Activated effector memory CD4-positive, alpha-beta T cell treated with Interleukin-2 at 50 U/mL for 16 hours (primary cell): ENCODE measurements at places on chromosomes 7 and 10.

- no peak for DNase-seq
Measured at GRCh38 chr7:134470864-134471263, 12.0 kb upstream of the AKR1B1 start.

DNA sequence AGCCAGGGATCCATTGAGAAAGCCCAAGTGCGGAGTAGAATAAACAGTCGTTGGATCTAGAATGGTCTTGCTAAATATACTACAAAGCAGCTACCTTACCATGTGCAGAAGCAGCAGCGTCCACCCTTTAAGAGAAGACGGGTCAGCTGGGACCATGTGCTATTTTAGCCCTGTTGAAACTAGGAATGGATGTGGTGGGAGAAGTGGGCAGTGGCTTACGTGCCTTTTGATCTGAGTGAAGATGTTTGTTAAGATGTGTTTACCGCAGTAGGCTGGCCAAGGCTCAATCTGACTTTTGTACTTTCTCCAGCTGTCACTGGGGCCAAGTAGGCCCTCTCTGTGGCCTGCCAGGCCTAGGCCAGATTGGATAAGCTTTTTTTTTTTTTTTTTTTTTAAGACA lies 9.2 kb downstream of the HABP2 start:
- DNase-seq = no peak

DNA sequence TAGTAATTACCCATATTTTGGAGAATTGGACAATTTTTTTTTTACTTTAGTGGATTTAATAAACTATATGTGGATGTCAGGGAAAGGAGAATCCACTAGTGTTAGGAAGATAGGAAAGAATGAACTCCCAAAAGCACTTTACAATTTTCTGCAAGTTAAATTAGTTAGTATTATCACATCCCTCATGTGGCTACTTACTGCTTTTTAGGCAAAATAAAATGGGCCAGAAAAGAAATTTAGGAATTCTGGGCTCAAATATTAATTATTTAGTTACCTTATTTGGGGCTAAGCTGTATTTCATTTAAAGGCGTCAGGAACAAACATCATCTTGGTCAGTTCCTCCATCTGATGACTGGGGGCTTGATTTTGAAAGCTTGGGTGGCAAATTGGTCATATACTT lies 4.8 kb upstream of the CUX1 start:
- no peak for DNase-seq

DNA sequence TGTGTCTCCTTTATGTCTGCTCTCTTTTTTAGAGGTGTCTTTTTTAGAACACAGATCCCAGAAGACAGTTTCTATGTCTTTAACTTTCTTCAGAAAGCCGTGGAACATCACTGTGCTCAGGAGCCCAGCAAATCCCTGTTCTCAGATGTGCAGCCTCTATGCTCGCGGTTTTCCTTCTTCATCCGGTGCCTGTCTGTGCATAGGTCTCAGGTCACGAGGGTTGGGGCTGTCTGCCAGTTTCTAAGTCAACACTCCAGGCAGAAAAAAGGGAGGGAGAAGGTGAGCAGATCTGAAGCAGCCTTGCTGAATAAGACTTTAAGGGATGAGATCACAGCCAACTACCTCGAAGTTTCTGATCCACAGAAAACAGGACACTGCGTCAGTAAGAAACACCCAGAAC lies 68.5 kb downstream of the CRTAC1 start:
- no peak for DNase-seq

DNA sequence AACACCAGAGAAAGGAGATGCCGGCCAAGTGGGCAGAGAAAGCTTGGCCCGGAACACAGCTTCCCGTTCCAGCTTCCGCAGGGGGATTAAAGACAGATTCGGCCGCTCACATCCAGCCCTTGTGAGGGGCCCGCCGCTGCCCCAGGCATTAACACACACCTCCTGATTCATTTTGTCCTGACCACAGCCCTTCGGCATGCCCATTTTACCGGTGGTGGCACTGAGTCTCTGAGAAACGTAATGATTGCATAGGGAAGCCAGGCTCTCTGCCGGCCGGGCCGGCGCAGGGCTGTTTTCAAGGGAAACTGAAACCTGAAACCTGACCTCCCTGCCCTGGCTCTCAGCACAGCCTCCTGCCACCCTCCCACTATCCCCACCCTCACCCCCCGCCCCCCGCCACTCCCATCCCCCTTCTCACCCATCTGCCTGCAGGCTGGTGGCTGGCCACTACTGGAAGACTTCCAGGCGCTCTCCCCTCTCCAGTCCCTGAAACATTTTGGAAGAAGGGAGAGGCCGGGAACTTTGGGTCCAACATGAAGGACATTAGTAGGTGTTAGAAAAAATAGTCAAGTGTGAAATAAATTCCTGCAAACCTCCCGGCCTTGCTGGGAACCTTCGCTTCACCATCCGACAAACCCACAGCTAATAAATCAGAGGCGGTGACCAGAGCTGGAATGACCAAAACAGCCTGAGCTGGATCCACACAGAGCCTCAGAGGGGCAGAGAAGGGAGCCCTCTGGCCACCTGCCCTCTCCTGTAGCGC lies 83.5 kb upstream of the CUX1 start:
- no peak for DNase-seq

- no peak for DNase-seq
Measured at GRCh38 chr7:37287131-37287855, 161.4 kb downstream of the ELMO1 start.

DNA sequence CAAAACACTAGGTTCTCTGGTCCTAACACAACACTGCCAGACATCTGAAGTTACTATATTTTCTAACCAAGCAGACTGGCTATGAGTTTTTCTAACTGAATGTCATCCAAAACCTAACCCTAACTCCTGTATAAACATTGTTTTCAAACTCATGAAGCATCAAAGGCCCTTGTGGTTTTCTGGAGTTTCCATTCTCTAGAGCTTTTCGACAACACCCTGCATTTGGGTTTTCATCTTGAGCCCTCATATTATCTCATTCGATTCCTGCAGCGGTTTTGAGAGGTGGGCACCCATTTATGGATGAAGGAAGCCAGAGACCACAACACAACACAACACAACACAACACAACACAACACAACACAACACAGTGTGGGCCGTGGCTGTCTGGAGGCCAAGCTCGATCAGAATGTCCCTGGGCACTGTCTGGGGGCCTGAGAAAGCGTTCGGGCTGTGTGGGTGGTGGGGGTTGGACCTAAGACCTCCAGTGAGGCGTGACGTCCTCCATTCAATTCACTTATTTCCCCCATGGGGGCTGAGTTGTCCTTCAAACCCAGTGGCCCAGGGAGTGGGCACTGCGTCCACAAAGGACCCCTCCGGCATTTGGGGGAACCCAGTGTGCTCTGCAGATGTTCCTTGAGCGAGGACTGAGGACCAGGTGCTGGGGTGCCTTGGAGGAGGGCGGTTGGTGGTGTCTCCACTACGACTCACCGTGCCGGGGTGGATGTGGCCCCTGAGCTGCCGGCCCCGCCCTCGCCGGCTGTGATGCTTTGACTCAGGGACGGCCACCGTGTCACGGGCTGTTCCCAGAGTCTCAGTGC lies 490.4 kb downstream of the DNAJB6 start:
- peak; percentile 2 for DNase-seq

DNA sequence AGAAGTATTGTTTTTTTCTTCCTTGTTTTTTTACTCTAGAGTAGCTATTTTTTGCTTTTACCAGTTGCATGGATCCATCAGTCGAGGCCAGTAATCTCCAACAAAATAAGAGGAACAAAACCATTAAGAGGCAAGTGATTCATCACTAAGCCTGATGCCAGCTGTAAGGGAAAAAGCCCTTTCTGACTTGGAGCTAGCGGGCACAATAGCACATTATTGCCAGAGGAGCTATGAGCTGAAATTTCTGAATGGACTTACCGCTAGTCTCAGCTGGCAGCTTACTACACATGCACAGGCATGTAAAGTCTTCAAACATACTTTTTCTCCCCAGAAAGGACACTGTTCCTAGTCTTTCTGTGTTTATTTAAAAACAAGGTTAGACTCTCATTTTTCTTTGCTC lies 41.6 kb upstream of the PTPRZ1 start:
- DNase-seq = no peak

DNA sequence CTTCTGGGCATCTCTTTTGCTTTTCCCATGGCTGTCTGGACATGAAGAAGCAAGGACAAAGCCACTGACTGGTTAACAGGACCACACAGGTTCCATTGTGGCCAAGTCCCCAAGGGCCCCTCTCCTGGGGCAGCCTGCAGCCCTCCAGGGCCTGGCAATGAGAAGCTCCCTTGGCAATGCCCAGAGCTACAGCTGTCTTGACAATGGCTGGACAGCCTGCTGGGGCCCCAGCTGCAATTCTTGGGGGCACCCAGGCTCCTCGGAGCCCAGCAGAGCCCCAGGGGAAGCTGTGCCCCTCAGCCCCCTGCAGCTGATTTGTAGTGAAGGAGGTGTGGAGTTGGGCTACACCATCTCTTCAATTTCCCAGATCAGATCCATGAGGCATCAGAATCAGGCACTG lies 384.9 kb upstream of the PODXL start:
- no peak for DNase-seq

GRCh38 chr10:55630491-55631056 lies 730.5 kb downstream of the ZWINT start:
- no peak for DNase-seq

DNA sequence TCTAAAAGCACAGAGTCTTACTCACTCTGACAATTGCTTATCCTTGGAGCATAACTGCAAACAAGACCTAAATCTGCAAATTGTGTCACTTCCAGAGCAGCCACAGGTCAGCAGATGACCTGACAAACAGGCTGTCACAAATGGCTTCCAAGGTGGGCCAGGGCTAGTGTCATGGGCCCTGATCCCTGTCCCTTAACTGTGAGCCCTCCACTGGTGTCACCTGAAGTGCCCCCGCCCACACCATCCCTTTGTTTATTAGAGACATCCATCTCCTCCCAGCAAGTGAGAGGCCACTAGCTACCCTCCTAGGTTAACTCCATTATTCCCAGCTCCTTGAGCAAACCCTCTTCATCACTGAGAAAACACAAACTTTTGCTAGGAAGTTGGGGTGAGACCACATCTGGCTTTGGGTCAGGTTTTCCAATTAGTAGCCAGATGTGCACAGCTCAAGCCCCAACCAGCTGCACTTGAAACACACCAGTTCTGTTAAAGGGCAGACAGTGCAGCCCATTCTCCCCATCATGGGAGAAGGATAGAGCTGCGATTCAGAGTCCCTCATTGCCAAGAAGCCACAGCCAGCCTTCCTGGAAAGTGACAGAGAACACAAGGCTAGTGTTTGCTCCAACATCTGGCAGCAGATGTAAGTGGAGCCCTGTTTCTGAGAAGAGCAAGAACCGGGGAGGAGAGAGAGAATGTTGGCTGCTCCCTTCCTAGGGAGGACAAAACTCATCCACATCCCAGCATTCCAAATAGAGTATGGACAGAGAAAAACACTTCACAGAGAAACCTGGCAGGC lies 75.7 kb upstream of the NANOS1 start:
- no peak for DNase-seq

GRCh38 chr7:106864298-106865081 lies 592 bp upstream of the PIK3CG start:
- no peak for DNase-seq

GRCh38 chr7:114214466-114214865 lies 200.1 kb upstream of the FOXP2 start:
- DNase-seq = no peak

DNA sequence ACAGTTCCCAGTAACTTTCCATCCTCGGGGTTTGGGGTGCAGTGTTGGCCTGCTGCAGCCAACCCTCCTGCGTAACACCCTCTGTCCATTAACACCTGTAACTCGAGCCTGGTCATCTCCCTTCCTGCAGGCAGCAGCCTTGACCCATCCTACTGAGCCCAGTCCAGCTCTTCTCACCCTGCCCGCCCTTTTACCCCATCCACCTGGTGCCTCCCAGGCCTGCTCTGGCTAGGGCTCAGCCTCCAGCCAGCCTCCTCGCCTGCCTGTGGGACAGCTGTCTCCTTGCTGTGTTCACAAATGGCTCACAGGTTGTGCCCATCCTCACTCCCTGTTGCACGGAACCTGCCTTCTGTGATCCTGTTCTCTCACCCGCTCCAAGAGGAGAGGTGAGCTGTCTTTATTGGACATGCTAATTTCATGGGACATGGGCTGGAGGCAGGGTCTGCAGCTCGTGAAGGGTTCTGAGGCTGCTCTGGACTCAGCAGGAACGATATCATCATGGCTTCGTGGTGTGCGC lies 277.2 kb upstream of the TCERG1L start:
- DNase-seq = no peak

- no peak for DNase-seq
Measured at GRCh38 chr7:4054158-4054557, 627.9 kb upstream of the FOXK1 start.

- DNase-seq = no peak
Measured at GRCh38 chr7:67429735-67430134, 433.1 kb downstream of the TYW1 start.

DNA sequence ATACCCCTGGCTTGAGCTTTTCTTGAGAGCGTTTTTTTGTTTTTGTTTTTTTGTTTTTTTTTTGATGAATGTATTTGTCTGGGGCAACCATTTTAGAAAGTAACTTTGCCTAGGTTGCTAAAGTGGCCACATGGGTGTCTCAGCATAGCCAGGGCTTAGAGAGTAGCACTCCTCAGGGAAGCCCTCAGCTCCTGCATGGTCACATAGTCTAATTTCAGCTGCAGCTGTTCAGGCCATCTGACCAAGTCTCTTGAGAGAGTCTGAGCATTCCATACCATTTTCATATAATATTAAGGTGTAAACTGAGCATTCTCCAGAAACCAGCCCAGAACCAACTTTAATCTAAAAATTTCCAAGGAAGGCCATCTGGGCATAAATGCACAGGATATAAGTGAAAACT lies 186.4 kb downstream of the NPSR1 start:
- no peak for DNase-seq

GRCh38 chr7:45176091-45176490 lies 18.5 kb downstream of the RAMP3 start:
- no peak for DNase-seq

DNA sequence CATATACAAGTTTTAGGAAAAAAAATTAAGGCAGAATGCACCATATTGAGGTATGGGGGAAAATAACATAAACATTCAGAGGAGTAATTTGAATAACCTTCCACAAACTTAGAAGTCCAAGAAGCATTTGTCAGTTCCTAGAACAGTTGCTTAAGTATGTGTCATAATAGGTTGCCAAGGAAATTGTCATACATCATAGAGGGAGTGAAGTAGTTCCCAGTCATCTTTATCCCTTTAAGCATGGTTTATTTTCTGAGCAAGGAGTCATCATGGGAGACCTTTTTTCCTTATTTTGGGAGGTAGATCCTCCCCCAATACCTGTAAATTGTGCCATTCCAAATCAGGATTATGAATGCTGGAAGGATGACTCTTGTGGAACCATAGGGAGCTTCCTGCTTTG lies at the start of gene SSMEM1:
Gene SSMEM1 (plus strand): TSS at position 219 of the 400 bp plus-strand sequence. CDS start 51 bp downstream, at position 270.
- DNase-seq = no peak

DNA sequence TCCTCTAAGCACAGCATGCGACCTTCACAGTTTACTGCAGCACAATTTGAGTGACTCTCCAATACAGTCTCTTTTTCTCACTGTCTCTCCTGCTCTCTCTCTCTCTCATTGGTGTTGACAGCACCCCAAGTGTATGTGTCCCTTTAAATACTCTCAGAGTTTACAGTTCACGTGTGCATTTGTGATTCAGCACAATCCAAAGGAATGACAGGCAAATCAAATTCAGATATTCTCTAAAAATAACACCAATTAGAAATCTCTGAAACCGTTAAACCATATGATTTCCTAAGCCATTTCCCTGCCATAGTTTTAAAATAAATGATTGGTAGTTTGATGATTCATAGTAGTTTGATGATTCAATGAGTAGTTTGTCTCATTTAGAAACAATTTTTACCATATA lies 104.0 kb upstream of the GAD2 start:
- DNase-seq = no peak
